T-helper 17 cell (primary cell): ENCODE measurements at places on chromosomes 3 and 15. TPM values are rescaled to one million over a fixed set of nuclear protein-coding genes. Genes with fewer than 3 reads are reported as not detected.

PROS1 gene
- total RNA-seq = 0.65 TPM

CASR gene
- total RNA-seq = 0.10 TPM

GHSR gene
- total RNA-seq = not detected

DNA sequence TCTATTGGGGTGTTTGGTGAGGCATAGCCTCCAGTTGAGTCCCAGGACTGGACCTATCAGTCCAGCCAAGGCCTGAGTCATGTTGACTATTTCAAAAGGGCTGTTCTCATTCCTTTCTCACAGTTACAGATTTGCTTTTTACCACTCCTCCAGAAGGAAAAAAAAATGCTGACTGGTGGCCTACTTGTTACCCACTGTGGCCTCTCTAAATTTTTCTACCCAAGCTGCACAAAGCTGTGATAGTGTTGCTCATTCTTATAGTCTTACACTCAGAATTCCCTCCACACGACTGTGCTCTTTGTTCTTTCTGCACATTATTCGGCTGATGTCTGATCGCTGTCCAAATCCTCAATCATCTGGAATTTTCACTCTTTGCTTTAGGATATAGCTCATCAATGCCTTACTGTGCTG is 1142.2 kb downstream of the IGSF11 start:
- DNase-seq = no peak

GRCh38 chr3:121064121-121064520 is 156.1 kb downstream of the STXBP5L start:
- no peak for DNase-seq

P2RY1 gene
- 2.9 TPM for total RNA-seq

GPR62 gene
- not detected for total RNA-seq

DNA sequence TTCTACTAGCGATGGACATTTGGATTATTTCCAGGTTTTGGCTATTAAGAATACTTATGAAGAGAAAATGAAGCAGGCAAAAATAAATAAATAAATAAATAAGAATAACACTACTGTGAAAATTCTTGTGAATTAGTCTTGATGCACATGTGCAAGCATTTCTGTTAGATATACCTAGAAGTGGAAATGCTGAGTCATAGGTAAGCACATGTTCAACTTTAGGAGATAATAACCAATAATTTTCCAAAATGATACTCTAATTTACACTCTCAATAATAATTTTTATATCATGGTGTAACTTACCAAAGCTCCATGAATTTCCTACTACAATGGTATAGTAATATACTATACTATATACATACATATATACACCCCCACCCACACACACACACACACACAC is 23.4 kb downstream of the EMC4 start:
- DNase-seq = no peak

GRCh38 chr3:189394599-189395121 is 222.9 kb downstream of the TPRG1 start:
- DNase-seq = no peak
